ENCODE measurements at places on chromosomes 3 and 15. TPM values are rescaled to one million over a fixed set of nuclear protein-coding genes. Genes with fewer than 3 reads are reported as not detected.

DNA sequence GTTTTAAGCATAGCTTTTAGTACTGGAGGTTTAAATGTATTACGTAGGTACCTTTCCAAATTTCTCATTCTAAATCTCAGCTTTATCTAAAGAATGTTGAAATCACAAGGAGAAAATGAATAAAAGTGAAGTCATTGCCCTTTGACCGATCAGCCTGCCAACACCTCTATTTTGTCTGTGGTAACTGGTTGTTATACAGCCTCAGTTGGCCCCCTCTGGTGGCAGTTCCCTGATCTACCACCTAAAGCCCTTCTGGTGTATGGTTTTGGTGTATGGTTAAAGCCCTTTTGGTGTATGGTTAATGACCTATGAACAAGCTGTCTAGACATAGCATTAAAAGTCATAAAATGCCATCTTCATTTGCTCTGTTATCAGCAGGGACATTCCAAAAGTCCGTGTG lies 378.2 kb upstream of the AZI2 start:
- H3K27ac ChIP-seq = no peak overlapping the region
- DNase-seq = peak; percentile 3
- no peak overlapping the region for H3K4me3 ChIP-seq
- H3K27me3 ChIP-seq = no peaks in the 10 kb centered on the region
- no peaks in the 10 kb centered on the region for H3K36me3 ChIP-seq

GRCh38 chr15:71746719-71747118 lies 63.6 kb upstream of the NR2E3 start:
- H3K36me3 ChIP-seq = no peaks in the 10 kb centered on the region
- no peaks in the 10 kb centered on the region for H3K27me3 ChIP-seq
- H3K27ac ChIP-seq = no peak overlapping the region
- H3K4me1 ChIP-seq = peaks cover 25% of the 10 kb centered on the region
- DNase-seq = no peak

DNA sequence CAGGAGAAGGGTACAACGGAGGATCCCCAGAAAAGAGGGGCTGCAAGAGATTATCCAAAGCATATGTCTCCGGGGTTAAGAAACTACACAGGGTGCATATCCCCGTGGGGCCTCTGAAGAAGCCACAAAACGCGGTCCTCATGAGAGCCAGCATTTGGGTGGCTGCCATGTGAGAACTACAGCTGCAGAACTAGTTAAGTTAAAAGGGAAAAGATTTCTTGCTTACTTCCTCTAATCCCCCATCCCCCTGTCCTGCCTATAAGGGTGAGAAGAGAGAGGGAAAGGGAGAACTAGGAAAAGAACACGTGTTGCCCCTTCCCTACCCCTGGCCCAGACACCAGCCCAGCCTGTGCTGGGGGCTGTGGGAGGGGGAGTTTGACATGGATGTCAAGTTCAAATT lies 70.4 kb upstream of the PCSK6 start:
- no peaks in the 10 kb centered on the region for H3K36me3 ChIP-seq
- DNase-seq = no peak
- peaks cover 8% of the 10 kb centered on the region for H3K27me3 ChIP-seq
- H3K4me3 ChIP-seq = no peak overlapping the region
- no peaks in the 10 kb centered on the region for H3K4me1 ChIP-seq

DNA sequence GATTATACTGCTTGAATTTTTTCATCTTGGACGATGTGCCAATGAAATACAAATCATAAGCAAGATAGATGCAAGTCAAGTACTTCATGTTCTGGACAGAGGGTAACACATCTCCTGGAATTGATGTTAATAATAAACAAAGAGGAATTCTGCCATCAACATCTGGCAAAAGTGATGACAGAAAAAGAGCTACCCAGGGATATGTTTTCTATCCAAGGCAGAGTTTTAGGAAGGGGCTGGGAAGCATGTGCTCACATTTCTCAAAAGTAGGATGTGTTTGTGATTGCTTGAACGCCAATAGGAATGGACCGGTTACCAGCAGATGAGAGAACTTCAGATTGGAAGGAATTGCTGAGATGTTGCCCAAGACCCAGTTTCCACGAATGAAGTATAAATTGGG lies 242.6 kb upstream of the AGTR1 start:
- H3K27me3 ChIP-seq = no peaks in the 10 kb centered on the region
- H3K4me3 ChIP-seq = no peak overlapping the region
- no peak for DNase-seq
- H3K27ac ChIP-seq = no peak overlapping the region

- no peak for DNase-seq
- no peaks in the 10 kb centered on the region for H3K36me3 ChIP-seq
- no peak overlapping the region for H3K27ac ChIP-seq
- H3K4me3 ChIP-seq = no peak overlapping the region
Measured at GRCh38 chr3:2535206-2535605, 436.5 kb downstream of the CNTN4 start.

GRCh38 chr15:39227001-39227400 lies 353.9 kb upstream of the THBS1 start:
- no peak overlapping the region for H3K27ac ChIP-seq
- DNase-seq = no peak
- no peak overlapping the region for H3K4me3 ChIP-seq
- no peaks in the 10 kb centered on the region for H3K36me3 ChIP-seq
- H3K4me1 ChIP-seq = peaks cover 3% of the 10 kb centered on the region

- no peak overlapping the region for H3K4me3 ChIP-seq
- H3K36me3 ChIP-seq = no peaks in the 10 kb centered on the region
- no peaks in the 10 kb centered on the region for H3K27me3 ChIP-seq
- DNase-seq = no peak
- no peaks in the 10 kb centered on the region for H3K4me1 ChIP-seq
- H3K27ac ChIP-seq = no peak overlapping the region
Measured at GRCh38 chr15:73141216-73141900, 89.1 kb downstream of the NEO1 start.

- H3K4me3 ChIP-seq = no peak overlapping the region
- no peak overlapping the region for H3K27ac ChIP-seq
- H3K4me1 ChIP-seq = no peaks in the 10 kb centered on the region
- no peaks in the 10 kb centered on the region for H3K27me3 ChIP-seq
Measured at GRCh38 chr15:86855307-86856291, 775.9 kb downstream of the AGBL1 start.

DNA sequence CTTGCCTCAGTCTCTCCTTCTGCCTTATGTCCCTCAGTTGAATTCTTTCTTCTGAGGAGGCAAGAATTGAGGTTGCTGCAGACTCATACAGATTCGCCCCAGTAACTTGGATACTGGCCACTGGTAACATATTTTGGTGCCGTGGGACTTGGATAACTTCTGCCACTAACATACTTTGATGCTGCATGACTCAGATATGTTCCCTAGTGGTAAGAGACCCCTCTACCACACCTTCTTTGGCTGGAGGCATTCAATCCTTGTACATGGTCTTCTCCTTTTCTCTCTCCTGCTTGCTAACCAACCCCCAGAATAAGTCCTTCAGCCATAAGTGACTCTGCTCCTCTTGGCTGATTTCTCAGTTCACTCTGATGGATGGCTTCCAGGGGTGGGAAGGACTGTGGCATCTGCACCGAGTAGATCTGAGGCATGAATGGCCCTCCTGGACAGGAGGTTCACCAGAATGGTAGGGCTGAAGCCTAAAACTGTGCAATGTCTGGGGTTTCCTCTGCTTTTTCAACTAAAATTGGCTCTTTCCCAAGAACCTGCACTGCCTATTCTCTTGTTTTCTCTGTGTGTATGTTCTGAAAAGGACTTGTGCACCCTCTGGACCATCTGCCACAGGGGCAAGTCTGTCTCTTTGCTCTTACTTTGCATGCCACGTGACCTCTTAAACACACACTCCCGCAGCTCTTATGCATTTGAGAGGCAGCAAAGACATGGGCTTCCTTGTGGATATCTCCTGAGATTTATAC lies 55.5 kb upstream of the FSTL1 start:
- H3K27ac ChIP-seq = no peak overlapping the region
- no peaks in the 10 kb centered on the region for H3K36me3 ChIP-seq
- H3K4me1 ChIP-seq = peaks cover 5% of the 10 kb centered on the region
- no peaks in the 10 kb centered on the region for H3K27me3 ChIP-seq
- no peak overlapping the region for H3K4me3 ChIP-seq

GRCh38 chr3:193756536-193756935 lies 163.5 kb downstream of the OPA1 start:
- no peak overlapping the region for H3K4me3 ChIP-seq
- DNase-seq = no peak
- H3K27ac ChIP-seq = no peak overlapping the region
- no peaks in the 10 kb centered on the region for H3K36me3 ChIP-seq
- no peaks in the 10 kb centered on the region for H3K27me3 ChIP-seq

DNA sequence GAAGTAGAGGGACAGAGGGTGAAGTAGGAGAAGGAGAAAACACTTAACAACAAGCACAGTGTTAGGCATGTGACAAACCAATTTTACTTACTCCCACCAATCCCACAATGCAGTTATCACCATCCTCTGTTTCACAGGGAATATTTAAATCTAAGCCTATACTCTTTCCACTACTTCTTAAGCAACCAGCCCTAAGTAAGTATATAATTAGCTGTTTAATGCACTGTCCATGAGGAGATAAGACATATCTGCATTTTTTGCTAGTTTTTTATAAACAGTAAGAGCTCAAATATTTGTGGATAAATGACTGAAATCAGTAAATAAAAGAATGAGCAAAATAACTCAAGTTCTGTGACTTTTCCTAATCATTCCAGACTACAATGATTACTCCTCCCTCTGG lies 62.7 kb downstream of the GSK3B start:
- H3K27ac ChIP-seq = no peak overlapping the region
- no peaks in the 10 kb centered on the region for H3K27me3 ChIP-seq
- no peak overlapping the region for H3K4me3 ChIP-seq
- no peak for DNase-seq

- H3K4me3 ChIP-seq = no peak overlapping the region
- H3K4me1 ChIP-seq = peaks cover 31% of the 10 kb centered on the region
- H3K27ac ChIP-seq = no peak overlapping the region
- no peaks in the 10 kb centered on the region for H3K27me3 ChIP-seq
Measured at GRCh38 chr15:101242160-101242998, 9.5 kb downstream of the CHSY1 start.

GRCh38 chr3:112333381-112334317 lies 693 bp downstream of the CD200 start:
- H3K27ac ChIP-seq = no peak overlapping the region
- peak overlapping the region; percentile 64 for H3K4me3 ChIP-seq
- H3K36me3 ChIP-seq = no peaks in the 10 kb centered on the region

- DNase-seq = peak; percentile 75
- H3K27me3 ChIP-seq = no peaks in the 10 kb centered on the region
- no peak overlapping the region for H3K4me3 ChIP-seq
- no peaks in the 10 kb centered on the region for H3K36me3 ChIP-seq
Measured at GRCh38 chr3:158728851-158729250, 3.4 kb downstream of the RARRES1 start.

DNA sequence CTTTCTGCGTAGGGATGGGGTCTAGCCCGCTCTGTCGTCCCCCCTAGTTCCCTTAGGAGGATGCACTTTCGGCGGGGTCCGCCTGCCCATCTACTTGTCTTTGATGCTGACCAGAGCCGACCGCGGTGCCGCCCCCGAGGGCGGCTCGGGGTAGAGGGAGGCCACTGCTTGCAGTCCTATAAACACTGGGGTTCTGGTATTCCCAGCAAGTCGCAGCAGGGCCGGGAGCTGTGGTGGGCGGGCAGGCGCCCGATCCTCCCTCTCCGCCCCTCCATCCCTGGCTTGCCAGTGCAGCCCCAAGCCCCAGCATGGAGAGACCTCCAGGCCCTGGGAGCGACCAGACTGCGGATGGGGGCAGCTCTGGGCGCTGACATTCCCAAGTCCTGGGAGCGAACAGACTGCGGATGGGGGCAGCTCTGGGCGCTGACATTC lies 830 bp downstream of the SEMA4B start:
- no peaks in the 10 kb centered on the region for H3K36me3 ChIP-seq
- no peak overlapping the region for H3K27ac ChIP-seq
- H3K27me3 ChIP-seq = no peaks in the 10 kb centered on the region
- no peak for DNase-seq
- peak overlapping the region; percentile 85 for H3K4me3 ChIP-seq

DNA sequence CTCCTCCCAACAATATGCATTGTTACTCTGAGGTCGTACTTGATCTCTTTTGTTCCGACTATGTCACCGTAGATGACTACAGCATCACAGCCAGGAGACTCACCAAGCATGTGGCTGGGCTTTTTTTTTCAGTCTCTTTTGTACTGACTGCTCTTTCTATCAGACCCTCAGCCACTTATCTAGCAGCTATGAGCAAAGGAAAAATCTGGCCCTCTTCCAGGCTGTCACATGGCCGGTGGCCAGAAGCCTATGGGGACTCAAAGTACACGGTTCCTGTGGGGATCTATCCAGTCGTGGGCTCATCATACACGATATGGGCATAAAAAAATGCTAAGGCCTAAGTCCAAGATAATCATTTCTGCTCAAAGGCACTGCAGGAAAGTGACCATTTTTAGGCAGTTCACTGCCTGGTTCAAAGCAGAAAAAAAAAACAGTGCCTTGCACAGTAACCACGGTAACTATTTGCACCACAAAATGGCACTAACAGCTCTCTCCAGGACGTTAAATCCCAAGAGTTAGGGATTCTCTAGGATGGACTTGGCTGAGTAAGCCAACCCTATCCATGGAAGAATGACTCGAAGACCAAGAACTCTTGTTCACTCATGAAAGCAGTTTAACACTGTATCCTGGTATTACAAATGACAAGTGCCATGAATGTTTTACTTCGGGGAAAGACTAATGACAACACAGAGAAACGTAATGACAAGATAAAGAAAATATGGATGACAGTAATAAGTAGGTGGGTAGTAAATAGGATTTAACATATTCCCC lies 50.3 kb downstream of the SHQ1 start:
- H3K36me3 ChIP-seq = no peaks in the 10 kb centered on the region
- H3K4me3 ChIP-seq = no peak overlapping the region
- no peak overlapping the region for H3K27ac ChIP-seq
- H3K27me3 ChIP-seq = no peaks in the 10 kb centered on the region

DNA sequence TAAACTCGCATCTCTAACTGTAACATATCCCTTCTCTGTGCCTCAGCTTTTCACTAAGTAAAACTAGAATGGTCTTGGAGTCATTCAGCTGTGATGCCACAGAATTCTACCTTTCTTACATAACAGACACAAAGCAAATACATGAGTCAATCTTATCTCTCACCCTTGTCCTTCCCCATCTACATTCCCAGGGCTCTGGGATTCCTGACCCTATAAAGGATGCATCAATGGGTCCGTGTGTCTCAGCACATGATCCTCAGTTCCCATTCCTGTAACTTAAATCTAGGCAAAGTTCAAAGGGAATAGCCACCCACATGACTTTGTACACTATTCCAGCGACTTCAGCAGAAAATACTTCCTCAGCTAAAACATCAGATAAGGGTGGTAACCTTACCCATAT lies 11.8 kb upstream of the ARL8B start:
- H3K27ac ChIP-seq = no peak overlapping the region
- peaks cover 3% of the 10 kb centered on the region for H3K27me3 ChIP-seq
- no peak for DNase-seq

The CEP19 gene
- 3.3 TPM for total RNA-seq

The A4GNT gene
- total RNA-seq = not detected

The PYGO1 gene
- 4.6 TPM for total RNA-seq

The CCR4 gene
- total RNA-seq = not detected

The TM4SF1 gene
- 28.9 TPM for total RNA-seq

The GPR62 gene
- not detected for total RNA-seq

The ADAMTS17 gene
- total RNA-seq = 0.27 TPM

Measured in astrocyte (in vitro differentiated cells and primary cell).